Activated CD8-positive, alpha-beta memory T cell treated with anti-CD3 and anti-CD28 coated beads, Interleukin-2, amount 50 U/mL, for 48 hours (primary cell): ENCODE measurements at places on chromosomes 11 and 22.

- DNase-seq: no peak
Measured at GRCh38 chr22:41841085-41841712, 8.3 kb downstream of the SREBF2 start.

- DNase-seq: peak; percentile 78
Measured at GRCh38 chr11:66100272-66101065, 30.4 kb downstream of the PACS1 start.

DNA sequence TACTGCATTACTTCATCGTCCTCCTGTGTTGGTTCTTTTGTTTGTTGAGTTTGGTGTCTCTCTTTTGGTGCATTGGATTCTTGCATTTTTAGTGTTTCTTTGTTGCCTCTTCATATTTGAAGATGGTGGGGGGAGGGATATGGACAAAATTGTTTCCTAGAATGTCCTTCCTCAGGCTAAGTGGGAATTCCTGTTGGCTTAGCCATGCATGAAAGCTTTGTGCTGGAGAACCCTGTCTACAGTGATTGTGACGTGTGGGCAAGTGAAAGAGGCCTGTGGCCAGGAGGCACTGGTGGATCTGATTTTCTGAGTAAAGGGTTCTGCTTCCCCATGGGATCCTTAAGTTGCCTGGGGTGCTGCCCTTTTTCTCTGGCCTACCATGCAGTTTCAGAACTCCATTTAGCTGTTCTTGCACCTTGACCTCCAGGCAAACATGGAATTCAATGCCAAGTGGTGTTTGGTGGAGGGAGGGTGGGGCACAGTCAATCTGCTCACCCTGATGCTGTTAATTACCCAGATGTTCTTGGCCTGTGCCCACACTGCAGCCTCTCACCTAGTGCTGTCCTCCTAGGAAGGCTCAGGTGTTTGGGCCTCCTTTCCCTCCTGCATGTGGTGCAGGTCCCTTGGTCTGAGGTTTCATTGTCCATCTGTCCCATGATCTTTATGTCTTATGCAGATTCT lies 46.3 kb upstream of the SLC22A12 start:
- no peak for DNase-seq

- DNase-seq: no peak
Measured at GRCh38 chr11:43694477-43694876, 13.9 kb downstream of the HSD17B12 start.

- DNase-seq: peak; percentile 73
Measured at GRCh38 chr11:16986434-16987204, 27.6 kb downstream of the PLEKHA7 start.

DNA sequence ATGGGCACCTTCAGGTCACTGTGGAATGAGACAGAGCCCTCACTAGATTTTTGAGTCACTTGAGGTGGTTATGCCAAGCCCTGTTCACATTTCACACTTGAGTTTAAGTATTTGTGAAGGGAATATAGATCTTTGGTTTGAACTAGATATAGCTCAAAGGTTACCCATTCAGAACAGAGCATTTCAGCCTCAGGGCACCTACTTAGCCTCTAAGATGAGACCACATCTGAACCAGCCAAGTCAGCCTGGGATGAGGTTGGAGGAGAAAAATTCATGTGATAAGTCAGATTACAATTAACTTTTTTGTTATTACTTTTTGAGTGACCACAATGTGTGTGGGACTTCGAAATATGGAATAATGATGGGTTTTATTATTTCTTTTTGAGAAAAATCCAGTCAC lies 127.8 kb downstream of the TEAD1 start:
- DNase-seq: no peak

DNA sequence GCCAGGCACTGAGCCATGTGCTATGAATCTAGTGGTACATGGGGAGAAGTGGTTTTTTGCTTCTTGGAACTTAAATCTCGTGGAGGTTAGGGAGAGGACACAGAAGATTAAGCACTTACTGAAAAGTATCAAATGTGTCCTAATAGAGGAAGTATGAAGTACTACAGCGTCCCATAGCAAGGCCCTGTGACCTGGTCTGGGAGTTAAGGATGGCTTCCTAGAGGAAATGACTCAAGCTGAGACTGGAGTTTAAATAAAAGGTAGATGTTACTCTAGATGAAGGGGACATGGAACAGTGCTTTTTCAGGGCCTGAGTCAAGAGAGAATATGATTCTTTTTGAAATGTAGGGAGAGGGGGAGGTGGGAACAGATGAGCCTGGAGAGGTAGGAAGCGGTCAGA lies 202.9 kb downstream of the GRIK4 start:
- DNase-seq: no peak

DNA sequence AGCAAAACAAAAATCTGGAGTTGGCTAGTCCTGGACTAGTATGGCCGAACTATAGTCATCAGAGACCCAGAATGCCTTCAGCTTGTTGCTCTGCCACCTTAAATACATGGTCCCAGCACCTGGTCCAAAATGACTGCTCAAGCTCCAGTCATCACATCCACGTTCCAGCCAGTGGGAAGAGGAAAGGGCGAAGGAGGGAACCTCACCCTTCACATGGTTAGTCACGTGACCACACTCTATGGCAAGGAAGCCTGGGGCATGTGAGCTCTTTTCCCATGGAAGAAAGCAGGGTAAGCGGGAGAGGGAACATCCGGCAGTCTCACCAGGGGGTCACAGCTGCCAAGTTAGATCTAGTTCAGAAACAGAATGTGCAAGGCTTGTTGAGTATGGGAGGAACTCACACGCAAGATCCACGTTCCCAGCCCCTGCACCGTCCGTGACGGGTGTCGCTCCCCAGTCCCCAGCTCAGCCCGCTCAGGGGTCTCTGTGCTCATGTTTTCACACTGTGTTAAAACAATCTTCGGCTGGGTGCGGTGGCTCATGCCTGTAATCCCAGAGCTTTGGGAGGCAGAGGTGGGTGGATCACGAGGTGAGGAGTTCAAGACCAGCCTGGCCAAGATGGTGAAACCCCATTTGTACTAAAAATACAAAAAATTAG lies 1.9 kb upstream of the ANO9 start:
- DNase-seq: no peak
